ENCODE measurements at places on chromosomes 6 and 20. TPM values are rescaled to one million over a fixed set of nuclear protein-coding genes. Genes with fewer than 3 reads are reported as not detected.
A peak's percentile ranks its signal among the peaks of the same experiment; 100 is the strongest.

DNA sequence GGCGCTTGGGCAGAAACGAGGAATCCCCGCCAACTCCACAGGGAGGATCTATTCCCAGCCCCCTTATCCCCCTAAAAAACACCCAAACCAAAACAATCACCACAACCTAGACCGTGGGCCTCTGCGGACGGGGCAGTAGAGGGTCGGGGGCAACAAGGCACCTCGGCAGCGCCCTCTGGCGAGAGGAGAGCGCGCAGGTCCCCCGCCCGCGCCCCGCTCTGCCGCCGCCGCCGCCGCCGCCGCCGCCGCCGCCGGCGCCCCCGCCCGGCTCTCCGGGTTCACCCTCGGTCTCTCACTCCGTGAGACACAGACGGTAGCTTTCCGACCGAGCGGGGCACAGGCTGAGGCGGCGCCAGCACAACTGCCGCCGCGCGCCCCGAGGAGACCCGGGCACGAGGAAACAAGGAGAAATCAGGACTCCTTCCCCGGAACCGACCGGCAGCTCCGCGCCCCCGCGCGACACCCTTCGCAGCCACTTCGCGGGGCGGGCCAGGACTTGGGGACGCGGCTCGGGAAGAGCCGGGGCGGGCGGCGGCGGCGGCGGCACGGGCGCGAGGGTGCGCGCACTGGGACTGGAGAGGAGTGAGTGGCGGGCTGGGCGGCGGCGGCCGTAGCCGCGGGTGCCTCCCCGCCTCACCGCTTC lies at the start of gene SLC35F1:
SLC35F1 (plus strand) TSS at position 307 of the 643 bp plus-strand sequence.
- H3K4me1 ChIP-seq = peaks cover 4% of the 10 kb centered on the region
- H3K4me3 ChIP-seq = peak within 1 kb of the TSS; percentile 42
- peaks cover 39% of the 10 kb centered on the region for H3K27me3 ChIP-seq
- no peak for DNase-seq
- H3K36me3 ChIP-seq = no peaks in the 10 kb centered on the region

DNA sequence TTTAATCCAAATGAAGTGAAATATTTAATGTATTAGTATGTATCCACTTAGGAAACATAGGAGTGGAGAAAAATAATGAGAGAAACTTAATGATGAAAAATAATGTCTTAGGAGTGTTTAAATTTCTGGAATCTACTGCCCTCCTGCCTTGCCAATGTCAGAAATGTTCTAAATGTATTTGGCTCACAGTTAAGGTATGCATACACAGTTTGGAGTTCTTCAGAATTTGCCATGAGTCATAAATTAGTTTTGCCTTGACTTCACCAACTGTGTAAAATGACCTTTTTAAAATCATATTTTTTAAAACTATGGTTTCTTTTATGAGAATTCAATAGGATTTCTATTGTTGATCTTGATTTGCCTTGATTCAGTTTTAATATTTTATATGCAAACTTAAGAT lies 191.7 kb upstream of the HSF2 start:
- no peak overlapping the region for H3K4me3 ChIP-seq
- H3K27me3 ChIP-seq = no peaks in the 10 kb centered on the region
- no peaks in the 10 kb centered on the region for H3K4me1 ChIP-seq
- no peak for DNase-seq
- no peak overlapping the region for H3K27ac ChIP-seq
- H3K36me3 ChIP-seq = no peaks in the 10 kb centered on the region

- no peak overlapping the region for H3K4me3 ChIP-seq
- H3K4me1 ChIP-seq = peaks cover 11% of the 10 kb centered on the region
- no peaks in the 10 kb centered on the region for H3K27me3 ChIP-seq
- no peak for DNase-seq
Measured at GRCh38 chr20:36908603-36909002, 32.7 kb downstream of the TLDC2 start.

GRCh38 chr6:87698547-87699006 lies 3.5 kb downstream of the AKIRIN2 start:
- H3K27me3 ChIP-seq = no peaks in the 10 kb centered on the region
- peak overlapping the region; percentile 99 for H3K4me3 ChIP-seq
- H3K27ac ChIP-seq = peak overlapping the region; percentile 96
- peaks cover 20% of the 10 kb centered on the region for H3K36me3 ChIP-seq
- peaks cover 78% of the 10 kb centered on the region for H3K4me1 ChIP-seq

DNA sequence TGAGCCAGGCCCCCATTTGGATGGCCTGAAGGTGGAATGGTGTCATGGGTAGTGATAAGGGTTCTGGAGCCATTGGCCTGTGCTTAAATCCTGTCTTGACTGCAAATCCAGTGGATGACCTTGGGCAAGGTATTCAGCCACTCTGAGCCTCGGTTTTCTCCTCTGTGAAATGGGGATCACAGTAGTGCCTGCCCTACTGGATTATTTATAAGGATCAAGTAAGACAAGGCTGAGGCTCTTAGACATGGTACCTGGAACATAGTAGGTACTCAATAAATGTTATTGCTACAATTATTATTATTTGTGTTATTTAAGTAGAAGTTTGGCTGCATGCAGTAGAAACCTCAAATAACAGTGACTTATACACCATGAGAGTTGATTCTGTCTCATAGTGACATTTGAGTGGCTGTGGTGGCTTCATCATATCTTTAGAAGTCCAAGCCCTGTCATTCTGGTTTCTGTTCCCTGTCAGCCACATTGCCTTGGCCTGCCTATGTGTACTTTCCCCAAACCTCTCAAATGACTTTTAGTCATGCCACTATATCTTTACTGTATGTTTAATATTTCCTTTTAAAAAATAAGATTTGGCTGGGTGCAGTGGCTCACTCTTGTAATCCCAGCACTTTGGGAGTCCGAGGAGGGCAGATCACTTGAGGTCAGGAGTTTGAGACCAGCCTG lies 37.6 kb upstream of the CHMP4B start:
- H3K36me3 ChIP-seq = peaks cover 6% of the 10 kb centered on the region
- H3K4me1 ChIP-seq = no peaks in the 10 kb centered on the region

DNA sequence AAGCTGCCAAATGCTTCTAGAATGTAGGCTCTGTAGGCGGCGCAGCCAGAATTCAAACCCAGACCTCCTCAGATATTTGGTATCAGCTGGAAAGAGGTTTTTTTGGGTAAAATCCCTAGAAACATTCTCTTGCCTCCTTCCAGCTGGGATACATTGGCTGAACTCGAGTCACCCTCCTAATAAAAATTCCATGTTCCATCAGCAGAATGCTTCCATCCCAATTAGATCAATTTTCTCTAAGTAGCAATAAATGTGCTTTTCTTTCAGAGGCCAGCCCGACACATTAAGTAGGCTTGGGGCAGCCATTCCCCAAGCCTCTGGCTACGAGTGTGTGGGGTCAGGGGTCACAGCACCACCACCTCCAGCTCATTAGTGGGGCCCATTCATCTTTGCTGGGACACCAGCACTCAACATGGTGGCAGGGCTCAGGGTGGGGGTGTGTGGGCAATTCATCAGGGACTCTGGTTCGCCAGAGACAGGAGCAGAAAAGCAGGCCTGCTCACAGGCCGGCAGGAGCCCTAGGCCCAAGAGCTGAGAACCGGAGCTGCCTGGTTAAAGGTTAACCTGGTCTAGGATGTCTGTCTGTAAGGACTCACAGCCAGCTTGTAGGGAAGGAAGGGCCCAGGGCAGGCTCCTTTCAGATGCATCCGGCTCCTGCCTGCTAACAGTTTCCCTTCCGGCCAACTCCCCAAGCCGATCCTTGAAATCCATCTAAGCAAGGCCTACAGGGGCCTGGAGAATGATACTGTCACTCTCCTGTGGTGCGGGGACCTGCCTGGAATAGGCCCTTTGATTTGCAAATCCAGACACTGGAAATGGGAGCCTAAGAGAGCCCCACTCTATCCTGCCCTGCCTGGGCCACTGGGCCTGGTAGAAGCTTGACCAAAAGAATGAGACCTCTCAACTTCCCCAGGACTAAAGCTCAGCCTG lies 159.1 kb upstream of the TOP1 start:
- H3K27ac ChIP-seq = no peak overlapping the region
- H3K4me1 ChIP-seq = peaks cover 3% of the 10 kb centered on the region
- H3K36me3 ChIP-seq = no peaks in the 10 kb centered on the region
- no peak for DNase-seq
- H3K4me3 ChIP-seq = no peak overlapping the region

DNA sequence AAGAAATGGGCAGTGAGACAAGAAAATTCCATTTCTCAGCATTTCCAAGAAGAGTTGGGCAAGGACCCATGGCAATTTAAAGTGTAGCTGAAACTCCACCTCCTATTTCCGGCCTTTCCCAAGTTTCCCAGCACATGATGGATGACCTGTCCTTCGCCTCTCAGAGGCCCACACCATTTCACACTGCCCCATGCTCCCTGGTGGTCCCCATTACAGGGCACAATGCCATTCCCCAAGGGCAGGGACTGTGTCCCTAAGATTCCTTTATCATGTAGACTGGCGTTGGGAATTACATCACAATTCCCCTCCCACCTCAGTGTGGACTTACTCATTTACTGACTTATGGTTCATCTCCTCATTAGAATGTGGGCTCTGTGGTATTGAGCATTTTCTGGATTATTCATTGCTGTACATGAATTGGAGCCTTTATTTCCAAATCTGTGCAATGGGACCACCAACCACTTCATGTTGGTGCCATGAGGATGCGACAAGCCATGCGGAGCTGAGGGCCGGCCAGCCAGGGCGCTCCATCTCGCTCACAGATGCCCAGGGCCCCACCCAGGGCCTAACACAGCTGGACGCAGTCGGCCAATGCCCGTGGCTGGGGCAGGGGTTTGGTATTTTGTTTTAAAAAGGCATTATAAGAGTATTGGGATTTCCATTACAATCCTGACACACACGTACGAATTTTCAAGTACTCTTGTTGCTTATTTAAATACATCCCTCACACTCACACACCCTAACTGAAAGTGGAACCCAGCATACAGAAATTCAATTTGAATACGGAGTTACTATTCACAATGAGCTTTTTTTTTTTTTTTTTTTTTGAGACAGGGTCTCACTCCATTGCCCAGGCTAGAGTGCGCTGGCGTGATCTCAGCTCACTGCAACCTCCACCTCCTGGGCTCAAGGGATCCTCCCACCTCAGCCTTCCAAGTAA lies 5.4 kb downstream of the ACSS1 start:
- no peaks in the 10 kb centered on the region for H3K27me3 ChIP-seq
- H3K27ac ChIP-seq = peak overlapping the region; percentile 70
- no peak overlapping the region for H3K4me3 ChIP-seq
- H3K36me3 ChIP-seq = no peaks in the 10 kb centered on the region

- no peaks in the 10 kb centered on the region for H3K36me3 ChIP-seq
- H3K4me1 ChIP-seq = no peaks in the 10 kb centered on the region
- H3K4me3 ChIP-seq = no peak overlapping the region
- H3K27ac ChIP-seq = no peak overlapping the region
Measured at GRCh38 chr20:22795433-22795832, 211.1 kb upstream of the FOXA2 start.

GRCh38 chr6:117629119-117629660 lies 26.9 kb upstream of the GOPC start:
- H3K27ac ChIP-seq = no peak overlapping the region
- DNase-seq = no peak
- peaks cover 21% of the 10 kb centered on the region for H3K27me3 ChIP-seq
- no peaks in the 10 kb centered on the region for H3K4me1 ChIP-seq
- no peak overlapping the region for H3K4me3 ChIP-seq
- peaks cover 21% of the 10 kb centered on the region for H3K36me3 ChIP-seq

- DNase-seq = no peak
- H3K27ac ChIP-seq = no peak overlapping the region
- no peaks in the 10 kb centered on the region for H3K27me3 ChIP-seq
- no peaks in the 10 kb centered on the region for H3K36me3 ChIP-seq
- no peak overlapping the region for H3K4me3 ChIP-seq
Measured at GRCh38 chr20:16025084-16025483, 548.2 kb downstream of the KIF16B start.

DNA sequence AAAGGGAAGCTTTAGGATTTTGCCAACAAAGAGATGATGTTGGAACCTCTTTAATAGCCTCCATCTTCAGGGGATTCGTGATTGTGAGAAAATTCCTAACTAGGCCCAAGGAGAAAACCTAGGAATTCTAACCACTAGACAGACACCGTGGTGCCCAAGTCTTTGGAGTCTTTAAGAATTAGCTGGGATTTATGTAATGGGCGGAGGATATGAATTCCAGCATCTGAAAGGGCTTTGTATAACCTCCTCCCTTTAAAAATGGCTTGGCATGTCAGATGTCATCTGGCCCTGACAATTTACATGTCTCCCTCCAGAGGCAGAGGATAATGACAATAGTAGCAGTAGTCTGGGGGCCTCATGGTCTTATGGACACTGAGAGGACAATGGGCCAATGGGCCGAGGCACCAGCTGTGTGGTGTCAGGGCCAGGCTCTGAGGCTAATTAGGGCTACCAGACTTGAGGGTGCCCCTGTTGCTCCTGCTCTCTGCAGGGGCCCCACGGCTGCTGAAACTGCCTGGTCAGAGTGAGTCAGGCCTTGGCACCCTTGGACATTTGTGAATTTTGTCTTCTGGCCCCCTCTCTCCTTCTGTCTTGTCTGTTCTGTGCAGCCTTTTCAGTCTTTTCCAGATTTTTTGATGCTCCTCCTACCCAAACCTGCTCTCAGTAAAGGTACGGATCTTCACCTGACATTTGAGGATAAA lies 113.9 kb downstream of the EDN1 start:
- H3K4me3 ChIP-seq = no peak overlapping the region
- H3K27ac ChIP-seq = no peak overlapping the region
- H3K4me1 ChIP-seq = no peaks in the 10 kb centered on the region
- no peak for DNase-seq

The APCDD1L gene
- not detected for total RNA-seq

The KIF16B gene
- total RNA-seq = 3.8 TPM

The STK4 gene
- 264 TPM for total RNA-seq

The REPS1 gene
- 68.6 TPM for total RNA-seq
